NCI-H1048 (cell line): ENCODE measurements at places on chromosomes 5 and 9.

- no peak for DNase-seq
Observed at GRCh38 chr9:136645352-136645902, 17.3 kb upstream of the EGFL7 start.

DNA sequence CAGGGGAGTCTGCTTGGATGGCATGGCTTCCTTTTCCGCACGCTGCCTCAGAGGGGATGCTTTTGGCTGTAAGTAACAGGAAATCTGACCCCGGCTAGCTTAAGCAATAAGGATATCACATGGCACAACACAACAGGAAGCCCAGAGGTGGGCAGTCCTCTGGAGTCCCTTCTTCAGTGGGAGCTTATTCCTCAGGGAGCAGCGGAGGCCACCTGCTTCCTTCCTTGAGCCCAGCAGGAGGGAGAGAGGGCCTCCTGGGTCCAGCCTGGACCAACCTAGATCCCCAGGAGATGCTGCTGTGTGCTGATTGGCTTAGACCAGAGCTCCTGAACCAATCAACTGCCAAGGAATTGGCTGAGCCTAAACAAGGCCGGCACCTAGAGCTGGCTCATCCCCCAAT is 66.3 kb downstream of the C9orf50 start:
- no peak for DNase-seq

DNA sequence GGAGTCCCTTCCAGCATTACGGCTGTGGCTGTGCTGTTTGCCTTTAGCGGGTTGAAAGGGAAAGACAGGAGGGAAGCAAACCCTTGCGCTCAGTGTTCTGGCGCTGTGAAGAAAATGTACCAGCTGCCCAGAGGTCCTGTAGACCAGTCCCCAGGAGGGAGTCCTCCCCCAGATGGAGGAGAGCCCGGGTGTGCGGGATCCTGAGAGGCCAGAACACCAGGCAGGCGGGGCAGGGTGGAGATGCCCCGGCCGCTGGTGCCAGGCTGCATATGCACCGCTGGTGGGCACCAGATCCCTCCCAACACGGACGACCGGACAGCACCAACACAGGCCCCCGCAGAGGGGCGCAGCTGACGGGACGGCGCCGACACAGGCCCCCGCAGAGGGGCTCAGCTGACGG is 37.2 kb upstream of the SLC9A3 start:
- no peak for DNase-seq

DNA sequence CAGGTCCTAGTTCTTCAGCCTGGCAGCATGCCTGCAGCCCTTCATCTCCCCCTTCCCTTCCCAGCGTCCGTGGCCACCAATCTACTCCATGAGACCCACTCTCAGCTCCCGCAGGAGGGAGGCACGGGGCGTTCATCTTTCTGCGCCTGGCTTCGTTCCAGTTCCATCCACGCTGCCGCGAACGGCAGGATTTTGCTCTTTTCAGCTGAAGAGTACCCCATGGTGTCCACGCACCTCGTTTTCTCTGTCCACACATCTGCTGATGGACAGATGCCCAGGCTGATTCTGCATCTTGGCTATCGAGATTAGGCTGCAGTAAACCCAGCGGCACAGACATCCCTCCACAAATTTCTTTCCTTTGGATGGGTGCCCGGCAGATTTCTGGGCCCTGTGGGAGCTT is 30.5 kb upstream of the NKD2 start:
- DNase-seq, result no peak

DNA sequence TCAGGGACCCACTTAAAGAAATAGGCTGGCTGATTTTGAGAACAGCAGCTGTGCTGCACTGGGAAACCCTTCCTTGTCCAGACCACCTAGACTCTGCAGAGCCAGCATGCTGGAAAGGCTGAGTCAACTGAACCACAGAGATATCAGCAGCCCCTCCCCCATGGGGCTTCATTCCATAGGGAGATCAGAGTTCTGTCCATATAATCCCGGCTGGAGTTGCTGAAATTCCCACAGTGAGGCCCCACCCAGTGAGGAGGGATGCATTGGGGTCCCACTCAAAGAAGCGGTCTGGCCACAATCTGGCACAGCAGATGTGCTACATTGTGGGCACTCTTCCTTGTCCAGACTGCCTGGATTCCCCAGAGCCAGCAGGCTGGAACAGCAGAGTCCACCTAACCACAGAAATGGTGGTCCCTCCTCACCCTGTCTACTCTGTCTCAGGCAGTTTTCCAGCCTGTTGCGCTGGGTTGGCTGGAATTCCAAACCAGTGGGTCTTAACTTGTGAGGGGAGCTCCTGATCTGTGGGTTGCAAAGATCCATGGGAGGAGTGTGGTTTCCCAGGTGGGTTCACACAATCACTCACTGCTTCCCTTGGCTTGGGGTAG is 127.1 kb downstream of the RNF180 start:
- DNase-seq, result no peak

GRCh38 chr9:32906213-32906612 is 95.2 kb downstream of the APTX start:
- no peak for DNase-seq

- no peak for DNase-seq
Observed at GRCh38 chr9:20189871-20190270, 401.0 kb upstream of the SLC24A2 start.

- no peak for DNase-seq
Observed at GRCh38 chr5:157100140-157100679, 8.6 kb downstream of the HAVCR2 start.

GRCh38 chr9:100534401-100534800 is 43.5 kb upstream of the CAVIN4 start:
- no peak for DNase-seq

GRCh38 chr5:83653669-83654068 is 67.0 kb downstream of the HAPLN1 start:
- DNase-seq, result no peak

DNA sequence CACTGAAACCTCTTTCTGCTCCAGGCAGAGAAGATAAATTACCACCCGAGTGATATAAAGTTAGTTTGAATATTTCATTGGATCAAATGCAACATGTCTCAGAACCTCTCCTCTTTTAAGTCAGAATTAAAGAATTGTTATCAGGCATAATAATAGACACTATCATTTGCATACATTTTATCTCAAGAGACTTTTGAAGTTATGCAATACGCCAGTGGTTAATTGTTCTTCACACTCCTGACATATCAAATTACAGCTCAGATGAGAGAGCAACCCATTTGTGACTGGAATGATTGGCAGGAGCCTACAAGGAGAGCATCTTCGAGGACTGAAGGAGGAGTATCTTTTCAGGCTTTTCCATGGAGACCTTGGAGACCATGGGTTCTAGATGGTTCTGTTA is 452.2 kb downstream of the KDM4C start:
- no peak for DNase-seq

DNA sequence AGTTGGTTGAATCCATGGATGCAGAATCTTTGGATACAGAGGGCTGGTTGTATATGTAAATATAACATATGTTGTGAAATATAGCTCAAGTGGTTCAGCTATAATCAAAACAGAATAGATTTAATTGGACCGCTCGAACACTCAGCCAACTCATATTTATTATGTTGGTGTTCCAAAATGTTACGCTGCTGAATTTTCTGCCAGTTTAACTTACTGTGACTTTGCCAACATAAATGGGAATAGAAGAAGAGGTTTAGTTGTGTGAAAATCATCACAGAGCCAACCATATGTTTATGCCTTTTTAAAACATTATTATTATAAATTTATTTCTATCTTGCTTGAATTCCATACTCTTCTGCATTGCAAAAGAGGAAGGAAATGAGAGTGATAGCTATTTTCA is 178.2 kb upstream of the FBXL7 start:
- no peak for DNase-seq

- no peak for DNase-seq
Observed at GRCh38 chr5:94218374-94218773, 400.0 kb downstream of the KIAA0825 start.

DNA sequence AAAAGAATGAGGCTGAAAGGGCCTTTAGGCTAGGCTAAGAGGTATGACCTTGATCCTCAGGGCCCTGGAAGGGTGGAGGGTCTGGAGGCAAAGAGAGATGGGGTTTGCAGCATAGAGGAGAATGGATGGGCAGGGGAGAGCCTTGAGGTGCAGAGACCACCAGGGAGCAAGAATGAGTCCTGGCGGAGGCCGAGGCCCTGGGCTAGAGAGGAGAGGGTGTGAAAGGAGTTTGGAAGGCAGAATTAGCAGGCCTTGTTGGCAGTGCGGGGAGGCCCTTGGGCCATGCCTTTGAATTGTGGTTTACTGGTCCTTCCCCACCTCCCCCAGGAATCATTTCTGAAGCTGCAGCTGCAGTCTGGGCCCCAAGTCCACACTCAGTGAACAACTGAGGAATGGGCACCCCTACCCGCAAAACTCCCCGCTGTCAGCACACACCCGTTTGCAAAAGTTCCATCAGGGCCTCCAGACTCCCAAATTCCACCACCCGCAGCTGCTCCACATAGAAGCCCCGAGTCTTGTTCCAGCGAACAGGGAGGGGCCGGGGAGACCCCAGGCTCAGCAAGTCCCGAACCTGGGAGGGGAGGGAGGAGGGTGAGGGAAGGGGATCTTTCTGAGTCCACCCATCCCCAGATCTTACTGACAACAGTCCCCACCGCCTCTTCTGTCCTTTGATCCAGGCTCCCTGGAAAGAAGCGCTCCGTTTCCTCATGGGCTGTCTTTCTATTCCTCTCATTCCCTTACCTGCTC is 2.1 kb downstream of the KIF12 start:
- no peak for DNase-seq

- no peak for DNase-seq
Observed at GRCh38 chr5:17813214-17813613, 179.0 kb downstream of the TAF11L14 start.

DNA sequence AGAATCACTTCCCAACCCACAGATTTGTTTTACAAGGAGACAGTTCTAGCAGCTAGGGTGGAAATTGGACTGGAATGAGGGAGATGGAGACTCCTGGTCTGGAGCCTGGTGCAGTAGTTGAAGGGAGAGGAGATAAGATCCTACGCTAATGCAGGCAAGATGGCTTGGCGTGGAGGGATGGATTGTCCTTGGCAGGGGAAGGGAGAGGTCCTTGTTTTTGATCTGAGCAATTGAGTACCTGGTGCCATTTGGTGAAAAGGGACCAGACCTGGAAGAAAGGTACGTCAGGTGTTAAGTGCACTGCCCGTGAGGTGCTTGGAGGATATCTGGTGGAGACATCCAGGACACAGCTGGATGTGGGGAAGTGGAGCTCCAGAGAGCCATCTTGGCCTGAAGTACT is 35.7 kb downstream of the ANGPTL2 start:
- DNase-seq, result no peak

DNA sequence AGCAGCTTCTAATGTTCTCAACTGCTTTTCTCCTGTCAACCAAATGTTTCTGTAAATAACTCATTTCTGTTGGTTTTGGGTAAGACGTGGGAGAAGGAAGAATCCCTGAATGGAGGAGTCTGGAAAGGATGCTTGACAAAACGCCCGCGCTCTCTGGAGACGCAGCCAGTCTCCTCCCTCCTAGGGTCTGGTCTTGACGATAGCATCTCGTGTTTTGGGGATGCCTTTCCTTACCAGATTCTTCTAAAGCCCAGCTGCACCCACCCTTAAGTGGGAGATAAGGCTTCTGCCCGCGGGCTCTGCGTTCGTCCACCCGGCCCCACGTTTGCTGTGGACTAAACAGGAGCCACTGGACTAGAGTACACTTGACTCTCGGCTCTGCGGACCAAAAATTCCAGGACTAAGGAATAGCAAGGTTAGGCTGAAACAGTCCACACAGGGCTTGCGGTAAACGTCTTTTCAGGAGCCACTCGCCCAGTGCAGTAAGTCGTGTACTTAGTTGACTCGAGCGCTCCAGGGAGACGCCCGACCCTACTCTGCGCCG is 491 bp upstream of the CTSL start:
- DNase-seq, result no peak

DNA sequence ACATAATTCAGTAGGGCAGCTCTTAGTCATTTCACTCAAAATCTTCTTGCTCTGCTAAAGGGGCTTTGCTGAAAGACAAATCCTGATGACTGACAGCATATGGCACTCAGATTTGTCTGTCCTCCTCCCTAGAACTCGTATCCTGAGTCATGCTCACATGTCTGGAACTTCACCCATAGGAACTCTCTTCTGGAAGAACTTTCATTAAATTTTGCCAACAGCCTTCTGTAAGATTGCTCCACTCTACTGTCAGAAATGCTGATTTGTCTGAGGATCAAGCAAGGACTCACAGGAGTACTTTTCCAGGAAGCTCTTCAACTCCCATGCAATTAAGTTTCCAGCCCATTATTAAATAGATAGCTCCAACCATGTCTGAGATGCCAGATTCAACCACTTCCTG is 59.8 kb upstream of the SNX2 start:
- DNase-seq, result no peak

GRCh38 chr9:18077941-18078678 is 395.8 kb upstream of the ADAMTSL1 start:
- DNase-seq, result no peak

DNA sequence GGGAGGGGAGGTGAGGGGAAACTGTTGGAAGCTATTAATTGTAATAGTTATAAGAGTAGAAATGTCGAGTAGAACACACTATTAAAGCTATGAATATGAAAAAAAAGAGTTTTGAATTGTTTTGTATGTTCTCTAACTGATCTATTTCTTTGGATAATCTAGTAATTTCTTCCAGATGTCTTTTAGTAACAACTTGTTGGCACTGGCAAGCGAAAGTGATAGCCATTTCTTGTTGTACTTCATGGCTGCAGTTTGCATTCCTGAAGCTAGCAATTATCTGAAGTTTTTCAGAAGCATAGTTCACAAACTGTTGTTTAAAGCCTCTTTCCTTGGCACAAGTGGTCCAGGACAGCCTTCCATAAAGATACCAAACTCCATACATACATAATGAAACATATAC is 49.4 kb upstream of the SPATA31C2 start:
- DNase-seq, result no peak

DNA sequence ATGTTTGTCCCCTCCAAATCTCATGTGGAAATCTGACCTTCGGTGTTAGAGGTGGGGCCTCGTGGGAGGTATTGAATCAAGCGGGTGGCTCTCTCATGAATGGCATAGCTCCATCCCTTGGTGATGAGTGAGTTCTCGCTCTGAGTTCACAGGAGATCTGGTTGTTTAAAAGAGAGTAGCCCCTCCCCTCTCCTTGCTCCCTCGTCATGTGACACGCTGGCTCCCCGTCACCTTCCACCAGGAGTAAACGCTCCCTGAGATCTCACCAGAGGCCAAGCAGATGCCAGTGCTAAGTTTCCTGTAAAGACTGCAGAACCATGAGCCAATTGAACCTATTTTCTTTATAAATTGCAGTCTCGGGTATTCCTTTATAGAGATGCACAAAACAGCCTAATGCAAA is 74.5 kb downstream of the RASEF start:
- DNase-seq, result no peak

DNA sequence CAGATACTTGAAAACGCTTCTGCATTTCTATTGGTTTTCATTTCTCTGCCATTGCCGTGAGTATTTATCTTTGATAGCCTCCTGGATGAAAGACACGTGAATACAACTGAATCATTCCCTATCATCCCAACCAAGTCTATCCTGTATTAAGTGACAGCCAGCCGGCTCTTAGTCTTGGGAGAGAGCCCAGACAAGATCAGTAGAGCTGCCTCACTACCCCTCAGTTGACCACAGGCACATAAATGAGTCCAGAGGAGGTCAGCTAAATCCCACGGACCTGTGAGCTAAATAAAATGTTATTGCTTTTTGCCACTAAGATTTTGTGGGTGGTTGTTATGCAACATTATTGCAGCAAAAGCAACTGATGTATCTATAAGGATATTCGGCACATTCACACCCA is 639.0 kb upstream of the ACO1 start:
- DNase-seq, result no peak
